ENCODE measurements at places on chromosomes 7 and 10.

GRCh38 chr10:109450702-109451101, 472.6 kb downstream of the XPNPEP1 start:
- DNase-seq, result no peak

DNA sequence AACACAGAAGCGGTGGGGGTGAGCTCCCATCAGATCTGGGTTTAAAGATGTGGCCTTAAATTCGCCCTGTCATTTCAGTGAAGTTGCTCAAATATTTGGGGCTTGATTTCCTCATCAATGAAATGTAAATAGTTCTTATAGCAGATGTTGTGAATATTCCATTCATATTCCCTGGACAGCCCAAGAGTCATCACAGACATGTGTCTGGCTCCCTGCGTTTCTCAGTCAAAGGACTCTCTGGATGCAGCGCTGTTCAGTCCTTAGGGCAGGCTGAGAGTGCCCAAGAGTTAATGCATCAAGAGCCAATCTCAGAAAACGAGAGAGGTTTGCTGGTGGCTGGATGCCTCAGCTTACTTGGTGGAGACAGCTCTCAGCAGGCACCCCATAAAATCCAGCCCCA, 475.5 kb upstream of the VSTM2A start:
- no peak for DNase-seq

DNA sequence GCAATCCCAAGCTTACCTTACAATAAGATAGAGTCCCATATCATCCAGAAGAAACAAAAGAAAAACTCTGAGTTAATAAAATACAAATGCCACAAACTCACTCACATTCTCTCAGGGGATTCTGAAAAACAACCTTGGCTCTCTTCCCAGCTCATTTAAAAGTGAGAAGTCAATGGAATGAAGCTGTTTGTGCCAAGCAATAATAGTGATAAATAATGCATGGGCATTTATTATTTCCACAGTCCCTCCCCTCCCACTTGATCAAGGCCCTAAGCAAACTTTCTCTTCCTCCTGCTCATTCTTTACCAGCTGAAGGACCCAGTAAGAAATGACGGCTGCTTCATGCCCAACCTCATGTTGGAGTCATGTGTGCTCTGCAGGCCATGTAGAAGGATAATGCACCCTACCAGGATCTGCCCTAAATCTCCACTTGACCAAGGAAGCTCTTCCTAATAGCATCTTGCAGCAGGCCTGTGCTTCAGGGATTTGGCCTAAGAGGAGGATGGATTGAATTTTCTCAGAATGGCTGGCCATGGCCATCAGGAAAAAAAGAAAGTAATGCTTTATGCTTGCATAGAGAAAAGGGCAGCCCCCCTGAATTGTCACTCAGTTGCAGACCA, 451.3 kb downstream of the GPAM start:
- DNase-seq, result no peak

DNA sequence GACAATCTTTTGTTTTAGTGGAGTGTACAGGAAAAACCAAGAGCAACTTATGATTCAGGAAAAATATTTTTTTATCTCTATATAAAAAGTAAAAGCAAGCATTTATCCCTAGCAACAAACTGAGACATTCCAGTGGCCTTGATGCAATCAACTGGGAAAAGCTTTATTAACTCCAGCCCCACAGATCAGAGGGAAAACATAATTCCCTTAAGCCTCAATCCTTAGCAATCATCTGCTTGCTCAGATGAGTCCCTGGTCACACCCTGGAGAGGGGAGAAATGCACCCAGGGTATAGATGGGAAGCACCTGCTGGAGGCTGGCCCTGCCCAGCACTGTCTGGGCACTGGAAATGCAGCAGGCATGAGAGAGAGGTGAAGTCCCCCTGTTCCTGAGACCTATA, 636.6 kb downstream of the TNS3 start:
- no peak for DNase-seq

DNA sequence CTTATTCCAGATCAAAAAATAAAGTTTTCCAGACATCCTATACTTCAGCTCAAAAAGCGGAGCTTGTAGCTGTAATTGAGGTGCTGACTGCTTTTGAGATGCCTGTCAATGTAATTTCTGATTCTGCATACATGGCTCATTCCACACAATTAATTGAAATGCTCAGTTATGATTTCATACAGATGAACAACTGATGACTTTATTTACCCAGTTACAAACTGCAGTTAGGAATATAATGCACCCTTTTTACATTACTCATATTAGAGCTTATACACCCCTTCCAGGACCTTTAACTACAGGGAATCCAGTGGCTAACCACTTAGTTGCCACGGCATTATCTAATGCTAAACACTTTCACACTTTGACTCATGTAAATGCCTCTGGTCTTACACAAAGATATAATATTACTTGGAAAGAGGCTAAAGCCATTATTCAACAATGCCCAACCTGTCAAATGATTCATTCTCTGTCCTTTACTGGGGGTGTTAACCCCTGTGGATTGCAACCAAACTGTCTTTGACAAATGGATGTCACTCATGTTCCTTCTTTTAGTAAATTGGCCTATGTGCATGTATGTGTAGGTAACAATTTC, 147.3 kb downstream of the ZNF33B start:
- DNase-seq, result no peak

DNA sequence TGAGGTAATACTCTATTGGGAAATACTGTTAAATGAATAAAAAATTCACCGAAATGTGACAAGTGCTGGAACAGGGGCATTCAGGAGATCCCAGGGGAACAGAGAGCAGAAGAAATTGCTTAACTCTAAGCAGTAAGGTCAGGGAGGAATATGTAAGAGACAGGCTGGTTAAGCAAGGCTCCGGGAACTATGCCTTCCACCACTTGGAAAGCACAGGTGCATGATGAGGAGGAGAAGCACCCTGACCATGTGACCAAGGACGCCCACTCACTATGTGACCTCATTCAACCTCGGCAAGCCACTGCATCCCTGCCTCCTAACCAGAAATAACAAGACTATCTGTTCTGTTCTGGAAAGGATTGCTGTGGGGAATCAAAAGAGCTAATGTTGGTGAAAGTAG, 218.4 kb downstream of the ELMO1 start:
- DNase-seq, result peak; percentile 39

DNA sequence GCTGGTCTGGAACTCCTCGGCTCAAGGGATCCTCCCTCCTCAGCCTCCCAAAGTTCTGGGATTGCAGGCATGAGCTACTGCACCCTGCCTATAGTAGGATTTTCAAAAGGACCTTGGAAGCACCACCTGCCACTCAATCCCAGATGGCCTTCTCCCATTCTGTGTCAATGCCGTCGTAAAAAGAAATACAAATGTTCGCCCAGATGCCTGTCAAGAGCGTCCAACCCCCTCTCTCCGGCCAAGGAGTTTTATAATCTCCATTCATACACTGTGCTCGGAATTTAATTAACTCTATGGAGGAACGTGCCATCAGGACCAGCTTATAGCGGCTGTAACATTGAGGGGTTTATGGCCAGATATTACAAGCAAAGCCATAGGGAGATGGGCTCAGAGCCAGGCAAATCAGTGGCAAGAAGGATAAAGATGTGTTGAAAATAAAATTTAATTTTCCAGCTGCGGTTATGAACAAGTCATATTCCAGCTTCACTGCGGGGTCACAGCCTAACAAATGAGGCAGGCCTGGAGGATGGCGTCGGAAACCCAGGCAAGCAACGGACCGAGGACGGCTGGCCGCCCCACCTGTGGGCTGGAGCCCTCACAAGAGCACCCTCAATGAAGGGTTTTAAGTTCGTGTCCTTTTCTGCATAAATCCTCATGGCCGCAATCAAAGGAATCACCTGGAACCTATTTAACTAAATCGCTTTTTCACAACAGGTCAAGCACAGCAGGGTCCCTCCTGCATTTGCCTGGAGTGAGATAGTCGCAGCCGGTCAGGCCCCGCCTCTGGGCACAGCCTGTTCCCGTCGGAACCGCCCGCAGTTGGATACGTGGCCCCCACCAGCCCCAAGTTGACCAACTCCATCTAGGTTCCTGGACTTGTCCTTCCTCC, 374.5 kb upstream of the FOXK1 start:
- no peak for DNase-seq

DNA sequence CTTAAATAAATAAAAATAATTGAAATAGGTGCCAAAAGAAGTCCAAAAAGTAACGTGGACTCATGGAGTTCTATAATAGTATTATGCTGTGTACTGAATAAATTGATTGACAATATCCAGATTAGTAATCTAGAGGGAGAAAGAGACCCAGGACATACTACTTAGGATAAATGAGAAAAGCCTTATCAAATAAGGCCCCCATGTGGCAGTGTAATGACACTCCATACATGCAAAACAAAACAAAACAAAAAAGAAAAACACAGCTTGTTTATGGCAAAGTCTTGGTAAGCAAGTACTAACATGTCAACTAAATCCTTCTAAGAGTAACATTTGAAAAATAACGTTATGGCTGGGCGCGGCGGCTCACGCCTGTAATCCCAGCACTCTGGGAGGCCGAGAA, 3.6 kb upstream of the RUNDC3B start:
- no peak for DNase-seq

DNA sequence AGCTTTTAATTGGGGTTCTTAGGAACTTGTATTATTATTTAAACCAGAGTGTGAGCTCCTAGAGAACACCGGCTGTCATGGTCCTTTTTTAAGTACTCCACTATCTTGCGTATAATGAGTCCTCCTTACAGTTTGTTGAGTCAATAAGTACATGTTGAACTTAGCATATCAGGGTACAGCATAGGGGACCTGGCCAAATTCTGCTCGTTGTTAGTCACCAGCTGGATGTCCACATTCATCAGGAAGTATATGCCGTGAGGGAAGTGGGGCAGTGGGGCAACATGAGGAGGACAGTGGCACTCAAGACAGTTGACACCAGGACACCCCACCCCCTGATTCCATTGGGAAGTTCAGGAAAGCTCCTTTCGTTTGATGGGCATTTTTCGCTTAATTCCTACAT, 16.6 kb downstream of the RPP30 start:
- no peak for DNase-seq

- DNase-seq, result no peak
Observed at GRCh38 chr10:86083206-86083605, 283.4 kb downstream of the GRID1 start.

GRCh38 chr7:140607441-140607989, 33.1 kb downstream of the DENND2A start:
- no peak for DNase-seq

GRCh38 chr10:124592736-124593430, 131.3 kb downstream of the LHPP start:
- DNase-seq, result no peak

All from activated CD4-positive, alpha-beta memory T cell treated with anti-CD3 and anti-CD28 coated beads for 36 hours (primary cell).